ENCODE measurements at places on chromosomes 3 and 15. TPM values are rescaled to one million over a fixed set of nuclear protein-coding genes. Genes with fewer than 3 reads are reported as not detected.

- no peaks in the 10 kb centered on the region for H3K36me3 ChIP-seq
- DNase-seq: no peak
- no peak overlapping the region for H3K4me3 ChIP-seq
Measured at GRCh38 chr3:174618368-174619080, 240.6 kb upstream of the NAALADL2 start.

GRCh38 chr3:28916713-28917499 is 364.0 kb upstream of the RBMS3 start:
- H3K27me3 ChIP-seq: peaks cover 7% of the 10 kb centered on the region
- no peaks in the 10 kb centered on the region for H3K36me3 ChIP-seq
- H3K4me1 ChIP-seq: peaks cover 11% of the 10 kb centered on the region
- H3K27ac ChIP-seq: no peak overlapping the region
- no peak overlapping the region for H3K4me3 ChIP-seq

DNA sequence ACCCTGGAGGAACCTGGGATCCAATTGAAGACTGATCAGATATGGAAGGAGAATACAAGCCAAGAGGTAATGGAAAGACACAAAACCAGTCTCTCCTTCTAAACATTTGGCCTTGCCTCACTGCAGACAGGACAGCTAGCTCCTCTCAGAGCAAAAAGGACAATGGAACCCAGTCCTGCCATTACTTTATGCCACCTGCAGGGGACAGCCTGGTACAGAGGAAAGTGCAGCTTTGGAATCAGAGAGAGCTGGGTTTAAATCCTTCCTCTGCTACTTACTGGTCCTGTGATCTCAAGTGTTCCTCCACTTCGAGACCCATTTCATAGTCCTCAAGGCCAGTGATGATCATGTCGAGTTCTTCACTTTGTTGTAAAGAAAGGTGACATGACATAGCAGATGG is 159.4 kb upstream of the SMAD3 start:
- H3K27ac ChIP-seq: no peak overlapping the region
- H3K27me3 ChIP-seq: peaks cover 11% of the 10 kb centered on the region
- no peaks in the 10 kb centered on the region for H3K36me3 ChIP-seq

DNA sequence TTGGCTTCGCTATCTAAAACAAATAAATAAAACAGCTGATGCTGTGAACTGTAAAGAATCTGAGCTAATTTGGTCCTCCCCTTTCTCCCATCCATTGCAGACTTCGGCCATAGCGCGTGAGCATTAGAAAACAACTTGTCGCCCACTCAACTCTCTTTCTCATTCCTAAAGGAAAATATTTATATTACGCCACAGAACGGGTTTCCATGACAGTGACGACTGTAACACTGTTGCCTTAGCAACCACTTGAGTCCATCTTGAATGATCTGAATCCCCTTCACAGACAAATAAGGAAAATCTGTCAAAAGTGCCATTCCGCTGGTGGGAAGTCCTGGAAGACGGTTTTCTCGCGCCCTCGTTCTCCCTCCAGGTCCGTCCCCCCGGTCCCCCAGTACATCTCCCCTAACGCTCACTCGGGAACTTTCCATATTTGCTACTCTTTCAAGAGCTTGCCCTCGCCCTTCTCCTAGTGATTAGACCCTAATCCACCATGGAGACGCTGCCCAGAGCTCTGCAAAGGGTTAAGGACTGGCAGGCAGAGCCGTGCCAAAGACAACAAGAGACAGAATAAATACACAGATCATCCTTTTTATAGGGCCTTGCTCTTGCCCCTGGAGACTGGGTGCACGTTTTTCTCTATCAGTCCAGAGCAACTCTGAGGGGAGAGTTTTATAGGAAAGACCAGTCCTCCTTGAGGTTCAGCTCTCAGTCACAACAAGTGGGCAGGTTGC is 50.5 kb downstream of the CRYGS start:
- no peaks in the 10 kb centered on the region for H3K36me3 ChIP-seq
- H3K27me3 ChIP-seq: peaks cover 11% of the 10 kb centered on the region
- H3K4me1 ChIP-seq: peaks cover 3% of the 10 kb centered on the region
- DNase-seq: no peak

DNA sequence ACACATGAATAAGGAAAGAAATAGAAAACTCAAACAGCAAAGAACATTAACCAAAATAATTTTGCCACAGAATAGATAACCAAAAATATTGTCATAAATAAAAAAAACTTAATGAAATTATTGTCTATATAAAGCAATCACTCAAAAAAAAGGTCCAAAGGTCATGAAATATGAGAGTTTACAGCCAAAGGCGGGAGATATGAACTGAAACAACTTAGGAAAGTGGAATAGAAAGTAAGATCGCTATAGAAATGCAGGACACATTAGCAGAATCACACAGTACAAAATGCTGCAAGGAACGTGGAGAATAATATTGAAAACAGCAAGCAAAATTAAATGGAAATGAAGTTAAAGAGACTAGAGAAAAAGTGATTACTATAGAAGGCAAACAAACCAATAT is 375.0 kb upstream of the ARHGEF26 start:
- DNase-seq: no peak
- H3K36me3 ChIP-seq: no peaks in the 10 kb centered on the region
- H3K4me1 ChIP-seq: no peaks in the 10 kb centered on the region

DNA sequence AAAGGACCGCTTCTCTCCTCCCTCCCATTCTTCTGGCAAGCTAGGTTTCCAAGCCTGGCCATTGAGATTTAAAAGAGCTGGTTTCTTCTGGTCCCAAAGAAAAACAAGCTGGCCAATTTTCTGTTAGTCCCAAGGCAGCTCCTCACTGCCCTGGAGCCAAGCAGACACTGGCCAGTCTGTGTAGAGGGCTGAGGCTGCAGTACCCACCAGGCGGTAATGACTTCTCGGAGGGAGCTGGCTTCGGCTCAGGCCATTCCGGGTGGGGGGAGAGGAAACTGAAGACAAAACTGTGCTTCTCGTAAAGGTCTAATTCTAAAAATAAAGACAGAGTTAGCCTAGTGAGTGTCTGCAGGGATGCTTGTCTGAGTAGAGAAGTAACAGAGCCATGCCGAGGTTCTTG is 78.5 kb upstream of the SMAD3 start:
- no peak for DNase-seq
- H3K4me1 ChIP-seq: no peaks in the 10 kb centered on the region
- no peak overlapping the region for H3K4me3 ChIP-seq
- no peaks in the 10 kb centered on the region for H3K36me3 ChIP-seq
- H3K27ac ChIP-seq: no peak overlapping the region
- H3K27me3 ChIP-seq: peaks cover 42% of the 10 kb centered on the region

DNA sequence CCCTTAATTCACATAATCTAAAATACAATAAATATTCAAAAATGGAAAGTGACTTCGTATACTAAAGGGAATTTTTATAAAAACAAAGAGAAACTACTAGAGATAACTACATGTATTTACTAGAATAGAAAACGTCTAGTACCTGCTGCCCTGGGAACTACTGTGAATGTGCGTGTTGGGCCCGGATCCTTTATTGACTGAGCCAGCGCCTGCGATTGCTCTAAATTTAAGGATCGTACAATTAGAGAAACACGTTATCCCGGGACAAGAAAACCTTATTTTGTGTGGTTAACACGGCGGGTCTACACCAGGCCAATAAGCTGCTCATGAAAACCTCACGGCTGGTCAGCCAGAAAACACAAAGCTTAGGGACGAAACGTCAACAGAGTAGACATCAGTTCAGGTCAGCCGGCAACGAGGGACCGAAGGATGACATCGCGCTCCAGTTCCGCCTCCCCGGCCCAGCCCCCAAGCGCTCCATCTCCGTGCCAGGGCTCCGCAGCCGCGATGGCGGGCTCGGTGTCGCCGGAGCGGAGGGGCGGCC is 555 bp downstream of the TM2D3 start:
- no peak for DNase-seq
- H3K27me3 ChIP-seq: no peaks in the 10 kb centered on the region
- peak overlapping the region; percentile 86 for H3K4me3 ChIP-seq
- peak overlapping the region; percentile 86 for H3K27ac ChIP-seq
- H3K36me3 ChIP-seq: peaks cover 35% of the 10 kb centered on the region

GRCh38 chr3:140898340-140899180 is 43.1 kb upstream of the SLC25A36 start:
- no peaks in the 10 kb centered on the region for H3K36me3 ChIP-seq
- no peak overlapping the region for H3K4me3 ChIP-seq
- H3K4me1 ChIP-seq: peaks cover 3% of the 10 kb centered on the region
- no peak overlapping the region for H3K27ac ChIP-seq
- H3K27me3 ChIP-seq: peaks cover 21% of the 10 kb centered on the region
- DNase-seq: peak; percentile 77

DNA sequence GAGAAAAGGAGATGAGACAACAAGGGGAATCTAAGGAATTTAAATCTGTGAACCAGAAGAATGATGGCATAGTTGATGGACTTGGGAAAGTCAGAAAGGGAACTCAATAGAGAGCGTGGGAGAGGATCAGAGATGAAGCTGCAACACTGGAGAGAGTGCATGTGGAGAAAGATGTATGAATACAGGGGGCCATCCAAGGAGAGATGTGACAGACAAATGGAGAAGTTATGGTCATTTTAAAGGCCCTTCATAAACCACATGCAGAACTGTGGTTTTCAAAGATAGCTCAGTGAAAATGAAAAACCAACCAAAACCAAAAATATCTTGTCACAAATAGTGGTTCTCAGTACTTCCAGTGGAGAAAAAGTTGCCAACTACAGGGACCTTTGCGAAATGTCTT is 265.2 kb downstream of the SUCLG2 start:
- peaks cover 49% of the 10 kb centered on the region for H3K36me3 ChIP-seq
- H3K4me3 ChIP-seq: no peak overlapping the region
- H3K4me1 ChIP-seq: peaks cover 14% of the 10 kb centered on the region
- no peaks in the 10 kb centered on the region for H3K27me3 ChIP-seq
- peak; percentile 39 for DNase-seq

DNA sequence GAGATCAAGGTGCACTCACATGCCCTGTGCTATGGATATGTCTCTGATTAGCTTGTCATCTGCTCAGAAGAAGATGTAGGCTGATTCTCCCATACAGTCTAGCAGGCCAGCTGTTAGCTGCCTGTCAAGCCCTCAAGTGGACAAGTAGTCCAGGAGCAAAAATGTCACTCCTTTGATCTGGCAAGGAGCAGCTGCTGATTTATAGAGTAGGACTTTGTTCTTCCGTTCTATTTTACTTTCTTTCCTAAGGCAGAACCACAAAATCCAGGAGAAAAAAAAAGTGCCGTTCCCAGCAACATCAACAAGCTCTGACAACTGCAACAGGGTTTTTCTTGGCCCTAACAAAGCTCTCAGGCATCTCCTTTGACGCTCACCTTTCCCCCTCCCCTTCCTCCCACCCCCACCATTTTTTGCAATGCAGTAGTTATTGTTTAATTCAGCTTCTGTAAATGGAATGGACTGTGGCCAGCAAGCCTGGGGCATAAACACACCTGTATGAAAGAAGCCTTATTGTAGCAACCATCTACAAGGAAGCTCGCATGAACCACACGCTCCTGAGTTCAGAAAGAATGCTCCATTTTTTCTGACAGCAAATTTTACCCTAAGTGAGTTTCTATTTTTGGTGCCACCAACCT is 196.3 kb downstream of the MEIS2 start:
- no peak overlapping the region for H3K27ac ChIP-seq
- no peaks in the 10 kb centered on the region for H3K4me1 ChIP-seq
- H3K36me3 ChIP-seq: no peaks in the 10 kb centered on the region
- H3K4me3 ChIP-seq: no peak overlapping the region
- H3K27me3 ChIP-seq: no peaks in the 10 kb centered on the region
- no peak for DNase-seq

- H3K4me1 ChIP-seq: no peaks in the 10 kb centered on the region
- no peaks in the 10 kb centered on the region for H3K27me3 ChIP-seq
- H3K36me3 ChIP-seq: no peaks in the 10 kb centered on the region
- H3K4me3 ChIP-seq: no peak overlapping the region
Measured at GRCh38 chr3:79297245-79297960, 470.4 kb downstream of the ROBO1 start.

GRCh38 chr15:80703965-80704364 is 8.9 kb downstream of the ABHD17C start:
- H3K36me3 ChIP-seq: no peaks in the 10 kb centered on the region
- no peak overlapping the region for H3K27ac ChIP-seq
- H3K4me3 ChIP-seq: no peak overlapping the region
- H3K4me1 ChIP-seq: no peaks in the 10 kb centered on the region
- DNase-seq: no peak
- peaks cover 4% of the 10 kb centered on the region for H3K27me3 ChIP-seq

DNA sequence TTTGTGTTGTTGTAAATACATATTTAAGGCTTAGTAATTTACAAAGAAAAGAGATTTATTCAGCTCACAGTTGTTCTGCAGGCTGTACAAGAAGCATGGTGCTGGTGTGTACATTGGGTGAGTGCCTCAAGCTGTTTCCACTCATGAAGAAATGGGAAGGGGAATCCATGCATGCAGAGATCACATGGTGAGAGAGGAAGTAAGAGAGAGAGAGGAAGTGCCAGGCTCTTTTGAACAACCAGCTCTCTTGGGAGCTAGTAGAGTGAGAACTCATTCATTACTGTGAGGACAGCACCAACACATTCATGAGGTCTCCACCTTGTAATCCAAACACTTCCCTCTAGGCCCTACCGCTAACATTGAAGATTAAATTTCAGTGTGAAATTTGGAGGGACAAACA is 909.2 kb downstream of the NSUN3 start:
- H3K27ac ChIP-seq: no peak overlapping the region
- no peaks in the 10 kb centered on the region for H3K36me3 ChIP-seq
- no peaks in the 10 kb centered on the region for H3K27me3 ChIP-seq
- no peaks in the 10 kb centered on the region for H3K4me1 ChIP-seq

- no peak for DNase-seq
- no peaks in the 10 kb centered on the region for H3K36me3 ChIP-seq
- no peak overlapping the region for H3K4me3 ChIP-seq
- no peak overlapping the region for H3K27ac ChIP-seq
Measured at GRCh38 chr3:9066141-9066540, 102.9 kb upstream of the RAD18 start.

DNA sequence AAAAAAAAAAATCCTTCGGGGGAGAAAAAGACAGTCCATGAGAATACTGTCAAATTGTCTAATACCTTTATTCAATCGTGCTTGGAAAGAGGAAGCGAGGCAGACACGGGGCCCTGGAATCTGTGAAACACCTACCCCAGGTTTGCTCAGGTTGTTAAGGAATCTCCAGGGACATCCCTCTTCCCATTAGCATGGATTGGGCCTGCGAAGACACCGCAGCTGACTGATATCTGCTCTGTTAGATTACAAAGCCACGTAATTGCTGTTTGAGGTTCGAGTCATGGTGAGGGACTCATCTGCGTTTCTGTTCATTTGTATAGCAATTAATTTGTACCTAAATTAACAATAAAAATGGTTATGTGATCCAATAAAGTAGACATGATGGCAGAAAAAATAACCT is 91.0 kb downstream of the BDH1 start:
- H3K27ac ChIP-seq: no peak overlapping the region
- no peaks in the 10 kb centered on the region for H3K36me3 ChIP-seq
- no peak overlapping the region for H3K4me3 ChIP-seq
- no peak for DNase-seq

- DNase-seq: peak; percentile 19
- H3K4me1 ChIP-seq: no peaks in the 10 kb centered on the region
Measured at GRCh38 chr15:87477737-87478686, 778.5 kb downstream of the NTRK3 start.

- no peaks in the 10 kb centered on the region for H3K36me3 ChIP-seq
- H3K27me3 ChIP-seq: peaks cover 2% of the 10 kb centered on the region
- no peak overlapping the region for H3K4me3 ChIP-seq
Measured at GRCh38 chr3:12458901-12459300, 25.4 kb upstream of the TSEN2 start.

PLAAT1 gene
- not detected for total RNA-seq

KLF15 gene
- 0.19 TPM for total RNA-seq

CHAC1 gene
- total RNA-seq: 8.4 TPM

INO80 gene
- total RNA-seq: 33.1 TPM

CCR3 gene
- not detected for total RNA-seq

SLC51B gene
- not detected for total RNA-seq

PPP1R14D gene
- not detected for total RNA-seq

ITIH1 gene
- total RNA-seq: not detected

FAM81A gene
- total RNA-seq: 1.9 TPM

EFCC1 gene
- 0.37 TPM for total RNA-seq

Measured in activated CD4-positive, alpha-beta T cell treated with anti-CD3 and anti-CD28 coated beads, Interleukin-2, amount 10 ng/mL, durations not matched to agents 24 days and 14 days (primary cell).